ENCODE measurements at places on chromosomes 4 and X. TPM values are rescaled to one million over a fixed set of nuclear protein-coding genes. Genes with fewer than 3 reads are reported as not detected.

GRCh38 chr4:15756361-15756861 is 21.7 kb upstream of the CD38 start:
- no peak for DNase-seq

DNA sequence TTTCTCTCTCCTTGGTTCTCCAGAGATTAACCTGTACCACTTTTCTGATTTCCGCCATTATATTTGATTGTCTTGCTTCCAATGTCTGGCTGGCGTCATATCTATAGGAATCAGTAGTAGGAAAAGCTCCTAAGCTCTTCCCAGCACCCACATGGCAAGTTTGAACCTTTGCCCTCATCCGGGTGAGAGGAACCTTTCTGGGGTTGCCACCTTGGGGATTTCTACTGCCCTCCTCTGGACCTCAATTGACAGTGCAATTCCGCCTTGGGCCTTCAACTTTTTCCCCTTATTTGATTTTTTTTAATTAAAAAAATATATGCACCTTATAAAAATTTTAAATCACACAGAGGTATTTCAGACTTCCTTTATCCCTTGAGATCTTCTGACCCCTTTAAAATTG is 2.0 kb upstream of the CXorf66 start:
- no peak for DNase-seq

DNA sequence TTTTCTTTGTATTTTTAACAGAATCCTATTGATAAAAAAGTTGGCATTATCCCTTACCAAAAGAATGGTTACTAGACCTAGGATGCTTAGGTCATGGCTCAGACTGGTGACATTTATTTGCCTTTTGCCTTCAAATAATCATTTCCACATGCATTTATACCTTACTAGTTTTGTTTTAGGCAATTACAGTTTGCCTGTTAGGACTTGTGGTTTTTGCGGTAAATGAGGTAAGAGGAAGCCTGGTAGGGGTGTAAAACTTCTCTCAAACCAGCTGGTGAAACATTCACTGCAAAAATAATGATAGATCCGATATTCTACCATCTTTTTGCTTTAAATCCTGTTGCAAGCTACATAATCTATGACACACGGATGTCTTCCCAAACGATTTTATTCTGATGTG is 12.1 kb downstream of the LAMP2 start:
- DNase-seq = no peak

DNA sequence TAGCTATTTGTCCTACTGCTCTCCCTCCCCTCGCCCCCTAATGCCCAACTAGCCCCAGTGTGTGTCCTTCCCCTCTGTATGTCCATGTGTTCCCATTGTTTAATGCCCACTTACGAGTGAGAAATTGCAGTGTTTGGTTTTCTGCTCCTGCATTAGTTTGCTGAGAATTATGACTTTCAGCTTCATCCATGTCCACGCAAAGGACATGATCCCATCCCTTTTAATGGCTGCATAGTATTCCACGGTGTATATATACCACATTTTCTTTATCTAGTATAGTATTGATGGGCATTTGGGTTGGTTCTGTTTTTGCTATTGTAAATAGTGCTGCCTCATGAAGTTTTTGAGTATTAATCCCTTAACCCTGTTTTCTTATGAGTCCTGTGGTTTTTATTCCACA is 33.6 kb upstream of the CFAP299 start:
- no peak for DNase-seq

DNA sequence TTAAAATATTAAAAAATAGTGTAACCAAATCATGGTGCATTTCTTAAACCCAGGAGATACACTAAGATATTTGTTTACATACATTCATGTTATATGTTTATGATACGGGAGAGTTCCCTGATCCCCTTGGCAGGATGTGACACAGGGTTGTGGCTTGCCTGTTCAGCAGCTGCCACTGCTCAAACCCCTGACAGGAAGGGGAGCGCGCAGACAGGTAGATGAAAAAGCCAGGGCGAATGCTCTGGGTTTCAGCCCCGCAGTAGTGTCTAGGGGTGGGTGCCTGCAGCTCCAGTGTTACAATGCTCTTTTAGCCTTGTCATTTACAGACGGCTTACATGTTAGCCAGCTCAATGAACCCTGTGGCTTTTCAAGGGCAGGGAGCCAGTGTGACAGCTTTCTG is 1343.8 kb upstream of the IGFBP7 start:
- no peak for DNase-seq

DNA sequence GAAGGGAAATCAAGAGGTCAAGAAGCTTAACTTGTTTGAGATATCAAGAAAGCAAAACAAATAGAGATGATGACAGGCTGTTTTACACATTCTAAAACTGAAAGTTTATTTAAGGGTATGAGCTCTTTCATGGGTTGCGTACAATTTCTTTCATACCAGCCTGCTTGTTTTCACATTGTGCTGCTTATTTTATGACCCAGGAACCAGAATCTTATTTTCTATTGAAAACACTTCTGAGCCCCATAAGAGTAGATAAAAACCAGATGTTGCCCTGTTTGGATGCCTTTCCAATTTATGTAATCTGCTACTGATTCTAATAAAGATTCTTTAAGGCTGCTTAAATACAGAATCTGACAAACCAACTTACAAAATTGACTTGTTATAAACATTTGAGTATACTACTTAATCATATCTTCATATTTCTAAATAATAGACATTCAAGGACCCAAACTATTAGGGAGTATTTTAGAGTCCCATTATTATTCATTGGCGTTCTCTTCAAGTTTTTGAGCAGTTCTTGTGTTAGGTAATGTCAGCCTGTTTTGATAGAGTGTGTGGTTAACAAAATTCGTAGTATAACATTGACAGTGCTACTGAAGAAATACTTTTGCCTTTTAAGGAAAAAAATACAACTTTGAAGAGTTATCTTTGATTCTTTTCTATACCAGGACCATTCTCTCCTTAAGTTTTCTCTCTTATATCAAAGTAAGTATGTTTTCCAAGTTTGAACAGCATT is 74.4 kb downstream of the PDLIM5 start:
- no peak for DNase-seq

The GCNA gene
- total RNA-seq = 4.1 TPM

DNA sequence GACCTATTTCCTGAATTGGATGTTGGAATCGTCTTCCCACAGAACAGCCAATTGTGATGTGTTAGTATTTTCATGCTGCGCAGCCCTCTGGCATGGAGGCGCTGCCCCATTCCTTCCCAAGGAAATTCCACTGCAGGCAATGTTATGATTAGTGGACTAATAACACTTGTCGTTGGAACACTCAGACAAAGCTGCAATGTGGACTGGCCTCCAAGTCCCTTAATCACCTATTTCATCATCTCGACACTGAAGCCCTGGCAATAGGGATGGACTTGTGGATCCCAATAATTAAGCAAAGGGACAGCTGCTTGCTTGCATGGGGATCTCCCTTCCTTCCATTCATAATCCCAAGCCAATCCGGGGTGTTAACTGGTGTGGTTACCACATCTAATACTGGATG is 78.8 kb upstream of the PLAC1 start:
- no peak for DNase-seq

- no peak for DNase-seq
Observed at GRCh38 chr4:162274354-162274753, 110.6 kb upstream of the FSTL5 start.

The OTC gene
- total RNA-seq = not detected

GRCh38 chr4:144579411-144580030 is 66.4 kb upstream of the HHIP start:
- DNase-seq = no peak

GRCh38 chr4:186724058-186724863 is 605 bp upstream of the FAT1 start:
- no peak for DNase-seq

DNA sequence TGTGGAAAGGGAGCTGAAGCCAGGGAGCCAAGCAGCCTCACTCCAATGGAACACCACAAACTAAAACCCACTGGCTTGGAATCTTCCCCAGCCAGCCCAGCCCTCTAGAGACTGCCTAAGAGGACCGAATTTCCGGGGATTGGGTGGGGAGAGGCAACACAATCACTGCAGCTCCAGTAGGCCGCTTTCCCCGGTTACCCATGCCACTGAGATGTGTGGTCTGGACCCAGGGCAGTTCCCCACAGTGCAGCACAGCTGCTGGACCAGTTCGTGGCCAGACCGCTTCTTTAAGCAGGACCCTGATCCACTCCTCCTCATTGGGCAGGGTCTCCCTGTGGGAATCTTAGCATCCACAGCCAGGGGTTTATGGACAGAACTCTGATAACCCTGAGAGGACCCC is 91.9 kb upstream of the PAGE3 start:
- no peak for DNase-seq

The SMIM43 gene
- not detected for total RNA-seq

DNA sequence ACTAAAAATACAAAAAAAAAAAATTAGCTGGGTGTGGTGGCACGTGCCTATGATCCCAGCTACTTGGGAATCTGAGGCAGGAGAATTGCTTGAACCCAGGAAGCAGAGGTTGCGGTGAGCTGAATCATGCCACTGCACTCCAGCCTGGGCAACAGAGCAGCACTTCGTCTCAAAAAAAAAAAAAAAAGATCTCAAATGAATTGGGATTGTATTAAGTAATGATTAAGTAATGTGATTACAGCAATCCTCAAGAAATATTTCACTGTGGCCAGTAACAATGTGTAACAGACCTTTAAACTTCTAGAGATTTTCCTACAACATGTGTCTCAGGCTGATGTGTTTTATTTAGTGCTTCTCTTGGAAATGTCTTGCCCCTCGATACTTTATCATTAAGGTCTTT is 46.8 kb downstream of the PKD2 start:
- DNase-seq = no peak

- no peak for DNase-seq
Observed at GRCh38 chrX:70033348-70034051, 16.2 kb downstream of the AWAT2 start.

GRCh38 chrX:19046343-19047215 is 62.7 kb upstream of the PHKA2 start:
- no peak for DNase-seq

The GNPDA2 gene
- total RNA-seq = 17.6 TPM

DNA sequence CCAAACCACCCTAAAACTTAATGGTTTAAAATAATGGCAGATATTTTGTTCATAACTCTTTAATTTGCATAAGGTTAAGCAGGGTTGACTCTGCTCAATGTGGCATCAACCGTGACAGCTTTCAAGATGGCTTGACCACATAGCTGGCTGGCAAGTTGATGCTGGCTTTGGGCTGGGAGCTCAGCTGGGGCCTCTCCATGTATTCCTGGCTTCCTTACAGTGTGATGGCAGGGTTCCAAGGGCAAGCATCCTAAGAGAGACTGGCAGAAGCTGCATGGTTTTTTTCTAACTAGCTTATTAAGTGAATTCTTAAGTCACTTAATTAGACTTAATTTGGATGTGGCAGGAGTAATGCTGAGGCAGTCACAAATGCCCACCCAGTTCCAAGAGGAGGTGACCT is 4.5 kb downstream of the RP2 start:
- no peak for DNase-seq

- DNase-seq = no peak
Observed at GRCh38 chr4:148044089-148044911, 312.4 kb downstream of the ARHGAP10 start.

DNA sequence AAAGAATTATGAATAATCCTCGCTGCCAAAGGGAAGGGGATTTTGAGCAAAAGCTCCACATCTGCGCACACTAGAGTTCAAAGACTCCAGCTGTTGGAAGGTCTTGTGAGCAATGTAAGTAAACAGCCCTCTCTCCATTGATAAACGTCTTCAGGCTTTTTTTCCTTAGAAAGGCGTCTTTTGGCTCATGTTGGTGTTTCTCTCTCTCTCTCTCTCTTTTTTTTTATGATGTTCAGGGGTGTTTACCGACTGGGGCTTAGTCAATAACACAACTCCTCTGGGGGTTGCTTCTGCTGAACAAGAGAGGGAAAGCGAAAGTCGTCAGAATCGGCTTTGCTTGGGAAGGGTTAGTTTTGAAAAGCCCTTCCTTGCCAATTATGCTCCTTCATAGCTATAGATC is 53.2 kb upstream of the C1QTNF7 start:
- DNase-seq = no peak

GRCh38 chr4:180330521-180330920 is 1912.7 kb upstream of the TENM3 start:
- DNase-seq = no peak

DNA sequence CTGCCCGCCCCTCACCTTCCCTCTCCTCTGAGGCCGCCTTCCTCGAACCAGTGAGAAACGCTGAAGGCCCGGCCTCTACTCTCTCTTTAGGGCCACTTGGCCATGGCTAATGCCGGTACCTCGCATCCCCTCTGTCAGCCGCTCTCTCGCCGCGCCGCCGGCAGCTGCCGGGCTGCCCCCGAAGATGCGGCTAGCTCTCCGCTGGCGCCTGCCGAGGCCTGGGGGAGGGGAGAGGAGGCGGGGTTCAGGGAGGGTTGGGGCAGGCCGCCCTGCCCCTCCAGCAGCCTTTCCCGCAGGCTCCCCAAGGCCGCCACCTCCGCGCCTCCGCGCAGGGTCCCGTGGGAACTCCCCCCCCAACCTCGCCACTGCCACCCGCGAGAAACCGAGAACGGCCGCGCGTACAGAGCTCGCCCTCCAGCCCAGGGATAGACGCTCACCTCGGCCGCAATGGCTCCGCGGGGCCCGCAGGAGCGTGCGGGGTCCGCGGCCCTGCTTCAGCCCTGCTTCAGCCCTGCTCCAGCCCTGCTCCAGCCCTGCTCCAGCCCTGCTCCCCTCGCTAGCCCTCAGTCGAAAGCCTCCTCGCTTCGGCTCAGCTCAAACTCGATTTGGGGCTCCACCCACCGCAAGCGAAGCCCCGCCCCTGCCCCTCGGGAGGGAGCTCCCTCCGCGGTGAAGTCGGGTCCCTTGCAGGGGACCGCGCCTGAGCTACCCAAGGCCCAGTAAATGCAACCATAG is at the start of gene HUWE1:
TSS of gene HUWE1 (minus strand) at position 569 of the 735 bp plus-strand sequence. CDS start 32,612 bp downstream, outside the sequence.
- peak; percentile 82 for DNase-seq

GRCh38 chr4:7390336-7390735 is 44.4 kb downstream of the PSAPL1 start:
- DNase-seq = no peak

- no peak for DNase-seq
Observed at GRCh38 chr4:1293531-1293941, 3.8 kb downstream of the MAEA start.

GRCh38 chrX:110108381-110108821 is 105.5 kb downstream of the TMEM164 start:
- no peak for DNase-seq

- no peak for DNase-seq
Observed at GRCh38 chrX:23317799-23318724, 16.6 kb upstream of the PTCHD1 start.

DNA sequence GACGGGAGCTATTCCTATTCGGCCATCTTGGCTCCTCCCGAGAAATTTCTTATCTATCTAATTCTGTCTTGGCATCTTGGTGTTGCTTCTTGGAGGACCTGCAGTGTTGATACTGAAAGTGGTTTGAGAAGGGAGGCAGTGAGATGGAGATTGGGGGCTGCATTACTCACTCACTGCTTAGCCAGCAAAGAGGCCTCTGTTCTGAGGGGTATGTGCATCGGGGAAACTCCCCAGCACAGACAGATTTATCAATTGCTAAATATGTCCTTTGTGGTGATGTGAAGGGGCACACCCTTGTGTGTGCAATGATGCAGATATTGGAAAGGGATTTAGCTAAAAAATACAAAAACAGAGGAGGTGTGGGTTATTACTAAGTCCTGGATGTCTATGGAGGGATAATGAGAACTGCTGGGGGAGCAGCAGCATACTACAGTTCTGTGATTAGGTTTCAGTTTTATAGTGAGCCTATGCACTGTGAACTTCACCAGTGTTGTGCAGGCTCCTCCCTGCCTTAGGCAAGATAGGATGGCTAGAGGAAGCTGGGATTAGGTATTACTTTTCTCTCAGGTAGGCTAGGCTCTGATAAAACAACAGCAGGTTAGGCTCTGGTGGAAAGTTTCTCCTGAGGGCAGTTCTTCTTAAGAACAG is 279.0 kb downstream of the HS3ST1 start:
- DNase-seq = no peak

All from activated B cell treated with CpG ODN at 0.5 μM for 24 hours (primary cell).